ENCODE measurements at places on chromosomes 6 and 20.

DNA sequence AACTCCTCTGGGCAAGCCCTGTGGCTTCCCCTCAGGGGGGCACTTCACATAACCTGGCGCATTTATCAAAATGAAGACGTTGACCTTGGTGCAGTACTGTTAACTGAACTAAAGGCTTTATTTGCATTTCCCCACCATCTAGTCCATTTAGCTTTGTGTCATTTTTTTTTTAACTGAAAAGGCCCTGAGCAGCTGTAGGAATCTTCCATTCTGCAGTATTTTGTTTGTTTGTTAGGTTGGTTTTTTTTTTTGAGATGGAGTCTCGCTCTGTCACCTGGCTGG lies 10.7 kb downstream of the TMEM181 start:
- no peak for DNase-seq

DNA sequence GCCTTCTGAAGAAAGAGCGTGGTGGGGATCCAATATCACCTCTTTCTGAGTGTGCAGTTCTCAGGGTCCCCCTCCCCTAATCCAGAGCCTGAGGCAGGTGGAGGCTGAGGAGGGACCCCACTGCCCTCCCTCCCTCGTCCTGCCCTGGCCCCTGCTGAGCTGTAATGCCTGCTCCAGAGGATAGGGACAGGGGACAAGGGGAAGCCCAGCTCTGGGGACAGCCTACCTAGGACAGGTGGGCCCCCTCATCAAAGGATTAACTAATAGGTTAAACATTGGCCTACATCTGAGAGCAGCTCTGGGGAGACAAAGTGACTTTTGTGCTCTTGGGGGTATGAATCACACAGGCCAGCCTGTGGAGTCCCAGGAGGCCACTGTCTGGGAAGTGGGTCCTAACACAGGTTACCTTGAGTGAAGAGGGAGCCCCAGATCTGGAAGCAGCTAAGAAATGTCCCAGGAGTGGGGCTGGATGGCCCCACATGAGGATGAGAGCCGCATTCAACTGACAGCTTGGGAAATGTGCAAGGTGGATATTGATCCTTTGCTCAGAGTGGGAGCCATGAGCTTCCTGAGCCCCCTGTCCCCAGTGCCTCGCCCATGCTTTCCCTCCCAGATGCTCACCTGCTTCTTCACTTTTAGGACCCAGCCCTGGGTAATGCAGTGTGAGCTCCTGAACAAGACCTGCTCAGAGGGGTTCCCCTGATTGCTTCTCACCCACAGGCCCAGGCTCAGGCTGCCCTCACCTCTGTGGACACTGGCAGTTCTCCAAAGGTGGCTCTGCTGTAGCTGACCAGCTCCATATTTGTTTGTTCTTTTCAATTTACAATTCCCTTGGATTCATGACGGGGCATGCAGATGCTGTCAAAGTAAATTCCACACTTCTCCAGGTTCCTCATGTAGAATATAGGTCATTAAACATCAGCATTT lies 17.8 kb upstream of the CST9L start:
- DNase-seq = no peak

DNA sequence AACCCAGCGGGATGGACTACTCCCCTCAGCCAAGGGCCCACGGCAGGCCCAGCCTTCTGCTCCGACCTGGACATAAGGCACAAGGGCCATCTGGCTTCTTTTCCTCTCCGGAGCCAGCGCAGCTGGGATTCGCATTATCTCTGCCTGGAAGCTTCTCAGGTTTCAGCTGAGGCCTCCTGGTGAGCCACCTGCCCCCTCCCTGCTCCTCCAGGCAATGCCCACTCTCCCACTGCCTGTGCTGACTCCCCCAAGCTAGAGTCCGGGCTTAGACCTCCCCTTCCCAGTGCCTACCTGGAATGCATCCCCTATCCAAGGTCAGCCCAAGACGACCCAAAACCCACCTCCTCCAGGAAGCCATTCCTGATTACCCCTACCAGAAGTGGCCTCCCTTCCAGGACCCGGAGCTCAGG lies 60.7 kb downstream of the EZR start:
- peak; percentile 86 for DNase-seq

- DNase-seq = no peak
Measured at GRCh38 chr6:43834528-43835155, 64.6 kb downstream of the VEGFA start.

- no peak for DNase-seq
Measured at GRCh38 chr20:46507760-46508407, 5.5 kb downstream of the ZNF334 start.

- peak; percentile 12 for DNase-seq
Measured at GRCh38 chr20:58751979-58752378, 59.4 kb downstream of the NPEPL1 start.

GRCh38 chr20:49245921-49246740 lies 26.9 kb downstream of the DDX27 start:
- DNase-seq = peak; percentile 72

DNA sequence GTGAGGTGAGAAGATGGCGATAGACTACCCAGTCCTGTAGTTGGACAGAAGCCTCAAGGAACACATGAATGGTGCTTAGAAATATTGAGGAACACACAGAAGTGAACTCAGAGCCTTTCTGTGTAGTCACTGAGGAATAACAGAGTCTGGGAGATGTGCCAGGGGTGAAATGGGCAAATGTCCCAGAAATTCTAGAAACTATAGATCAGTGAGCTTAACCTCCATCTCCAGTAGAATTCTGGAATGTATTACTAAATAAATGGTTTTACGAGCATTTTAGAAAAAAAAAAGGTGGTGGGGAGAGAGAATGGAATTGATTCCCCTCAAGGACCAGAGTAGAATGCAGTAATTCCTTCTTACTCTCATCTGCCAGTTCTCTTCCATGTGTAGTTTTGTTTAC lies 380.0 kb downstream of the LMBRD1 start:
- no peak for DNase-seq

Data from D341Med (cell line).